ENCODE measurements at places on chromosomes 7 and 10. TPM values are rescaled to one million over a fixed set of nuclear protein-coding genes. Genes with fewer than 3 reads are reported as not detected.

The CFAP43 gene
- polyA plus RNA-seq = not detected

DNA sequence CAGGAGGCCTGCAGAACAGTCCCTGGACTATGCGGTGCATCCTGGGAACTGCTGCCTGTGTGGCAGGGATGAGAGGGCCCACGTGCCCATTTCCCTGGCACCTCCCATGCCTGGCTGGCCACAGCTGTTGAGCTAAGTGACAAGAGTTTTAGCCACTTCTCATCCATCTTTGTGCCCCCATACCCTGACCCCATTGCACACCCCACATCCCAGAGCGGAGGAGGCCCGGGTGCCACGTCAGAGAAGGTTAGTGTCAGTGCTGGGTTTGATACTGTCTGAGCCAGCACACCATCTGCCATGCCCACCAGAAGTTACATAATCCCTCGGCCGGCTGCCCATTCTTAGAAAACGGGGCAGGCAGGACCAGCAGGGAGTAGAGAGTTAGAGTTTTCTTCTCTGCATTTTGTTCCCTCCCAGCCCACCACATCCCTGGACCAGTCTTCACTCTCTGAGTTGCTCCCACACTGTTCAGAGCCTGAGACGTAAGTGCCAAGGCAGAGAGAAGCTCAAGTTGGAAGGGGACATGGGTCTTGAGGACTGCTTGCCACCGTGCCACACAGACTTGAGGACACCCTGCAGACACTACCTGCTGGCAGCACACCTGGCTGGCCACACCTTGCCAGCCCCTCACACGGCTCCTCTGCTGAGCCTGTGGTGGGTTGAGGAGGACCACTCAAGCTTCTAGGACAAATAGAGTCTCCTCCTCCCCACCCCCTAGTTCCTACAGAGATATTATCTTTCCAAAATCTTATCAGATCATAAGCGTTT is 13.1 kb downstream of the UNC5B start:
- H3K27me3 ChIP-seq = no peaks in the 10 kb centered on the region
- no peak overlapping the region for H3K27ac ChIP-seq
- H3K4me1 ChIP-seq = no peaks in the 10 kb centered on the region
- H3K36me3 ChIP-seq = no peaks in the 10 kb centered on the region
- DNase-seq = no peak

DNA sequence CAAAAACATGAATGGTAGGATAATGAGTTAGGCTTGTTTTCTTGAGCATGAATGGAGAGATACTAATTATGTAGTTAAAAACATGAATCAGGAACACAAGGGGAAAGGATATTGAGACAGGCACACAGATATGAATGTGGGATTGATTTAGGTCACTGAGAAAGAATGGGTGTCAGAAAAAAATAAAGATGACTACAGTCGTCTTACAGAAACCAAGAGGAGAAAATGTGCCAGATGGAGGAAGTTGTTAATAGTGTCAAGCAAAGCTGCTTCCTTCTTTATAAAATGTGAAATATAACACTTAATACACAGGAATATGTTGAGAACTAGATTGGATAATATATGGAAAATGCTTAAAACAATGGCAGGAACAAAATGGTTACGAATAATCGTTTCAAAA is 173.3 kb upstream of the BET1 start:
- no peaks in the 10 kb centered on the region for H3K4me1 ChIP-seq
- H3K4me3 ChIP-seq = no peak overlapping the region
- H3K27me3 ChIP-seq = no peaks in the 10 kb centered on the region
- H3K36me3 ChIP-seq = no peaks in the 10 kb centered on the region
- no peak overlapping the region for H3K27ac ChIP-seq

GRCh38 chr7:82359426-82359825 is 84.2 kb downstream of the CACNA2D1 start:
- H3K4me3 ChIP-seq = no peak overlapping the region
- no peak overlapping the region for H3K27ac ChIP-seq
- no peaks in the 10 kb centered on the region for H3K27me3 ChIP-seq
- no peaks in the 10 kb centered on the region for H3K36me3 ChIP-seq
- no peaks in the 10 kb centered on the region for H3K4me1 ChIP-seq

Measured in CD4-positive, CD25-positive, alpha-beta regulatory T cell (primary cell).